Stimulated activated CD4-positive, alpha-beta T cell treated with anti-CD3 and anti-CD28 coated beads, Interleukin-15, amount 100 ng/mL, for 1 hour (primary cell): ENCODE measurements at places on chromosomes 6 and 20.

GRCh38 chr20:1108437-1108920, 9.9 kb upstream of the PSMF1 start:
- peak; percentile 30 for DNase-seq

DNA sequence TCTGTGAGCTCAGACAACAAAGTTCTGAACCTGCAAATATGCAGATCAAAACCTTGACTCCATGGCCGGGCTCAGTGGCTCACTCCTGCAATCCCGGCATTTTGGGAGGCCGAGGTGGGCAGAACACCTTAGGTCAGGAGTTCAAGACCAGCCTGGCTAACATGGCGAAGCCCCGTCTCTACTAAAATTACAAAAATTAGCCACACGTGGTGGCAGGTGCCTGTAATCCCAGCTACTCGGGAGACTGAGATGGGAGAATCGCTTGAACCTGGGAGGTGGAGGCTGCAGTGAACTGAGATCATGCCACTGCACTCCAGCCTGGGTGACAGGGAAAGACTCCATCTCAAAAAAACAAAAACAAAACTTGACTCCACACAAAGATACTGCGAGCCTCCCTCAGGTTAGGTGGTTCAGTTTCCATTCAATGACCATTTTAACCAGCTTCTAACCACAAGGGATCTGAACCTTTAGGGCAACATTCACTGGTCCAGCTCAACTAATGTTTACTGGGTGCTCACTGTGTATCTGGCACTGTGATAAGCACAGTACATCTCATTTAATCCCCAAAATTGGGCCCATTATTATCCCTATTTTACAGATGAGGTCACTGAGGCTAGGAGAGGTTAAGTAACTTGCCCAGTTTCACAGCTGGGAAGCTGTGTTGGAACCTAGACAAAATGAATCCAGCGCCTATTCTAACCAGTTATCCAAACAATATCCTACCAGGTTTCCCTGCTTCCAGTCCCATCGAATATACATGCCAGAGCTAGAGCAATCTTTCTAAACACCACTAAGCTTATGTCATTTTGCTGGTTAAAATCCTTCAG, 1.8 kb downstream of the SNRPB start:
- DNase-seq: no peak

- DNase-seq: no peak
These were observed 130.8 kb upstream of the SLC22A23 start for GRCh38 chr6:3587660-3588059.

- no peak for DNase-seq
These were observed 58.8 kb downstream of the REV3L start for GRCh38 chr6:111423960-111424846.

GRCh38 chr6:43308101-43308989, at the start of gene CRIP3:
Gene CRIP3 (minus strand): TSS chr6:43308826. CDS start chr6:43308792, 34 bp downstream.
- DNase-seq: peak; percentile 17

DNA sequence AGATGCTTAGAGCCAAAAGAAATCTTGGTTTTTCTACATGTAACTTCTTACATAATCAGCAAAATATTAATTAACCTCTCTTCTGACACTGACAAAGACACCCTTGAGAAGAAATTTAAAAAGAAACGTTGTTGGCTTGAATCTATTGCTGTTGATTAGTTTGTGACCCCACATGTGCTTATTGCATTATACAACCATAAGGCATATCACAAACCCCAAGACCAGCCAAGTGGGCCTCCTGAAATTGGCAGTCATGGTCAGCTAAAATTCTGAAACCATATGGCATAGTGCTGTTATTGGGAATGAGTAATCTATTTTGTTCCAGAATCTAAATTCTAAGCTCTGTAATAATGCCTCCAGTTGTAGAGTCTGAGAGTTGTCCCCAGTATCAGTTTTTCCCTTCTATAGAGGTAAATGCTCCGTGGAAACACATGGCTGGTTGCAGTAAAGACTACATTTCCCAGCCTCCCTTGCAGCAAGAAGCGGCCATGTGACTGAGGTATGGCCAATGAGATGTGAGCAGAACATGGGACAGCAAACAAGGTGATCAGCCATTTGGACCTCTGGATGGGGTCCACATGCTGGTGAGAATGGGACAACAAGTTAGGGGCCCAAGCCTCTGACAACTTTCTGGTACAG, 42.3 kb upstream of the PTPN1 start:
- no peak for DNase-seq

- DNase-seq: no peak
These were observed 64.2 kb downstream of the SGK1 start for GRCh38 chr6:134253681-134254080.

- no peak for DNase-seq
These were observed 58.0 kb upstream of the PHIP start for GRCh38 chr6:79135973-79136470.

DNA sequence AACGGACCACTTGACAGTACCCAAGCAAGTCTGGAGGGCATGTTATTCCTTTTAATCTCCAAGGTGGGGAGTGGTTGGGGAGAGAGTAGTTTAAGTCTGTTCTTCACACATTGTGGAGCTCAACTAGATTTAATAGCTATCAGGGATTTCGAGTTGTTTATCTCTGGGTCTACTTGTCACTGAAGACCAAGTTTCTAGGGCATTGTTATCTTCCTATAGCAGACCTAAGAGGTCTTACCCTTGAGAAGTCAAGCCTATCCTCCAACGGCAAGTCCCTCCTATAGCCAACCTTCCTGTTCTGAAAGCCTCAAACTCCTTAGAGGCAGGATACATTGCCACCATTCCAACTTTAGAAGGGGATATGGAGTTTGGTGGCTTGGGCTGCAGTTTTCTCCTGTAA, 164.5 kb upstream of the MOCS1 start:
- DNase-seq: no peak

GRCh38 chr6:6386010-6386409, 65.5 kb upstream of the F13A1 start:
- DNase-seq: no peak

DNA sequence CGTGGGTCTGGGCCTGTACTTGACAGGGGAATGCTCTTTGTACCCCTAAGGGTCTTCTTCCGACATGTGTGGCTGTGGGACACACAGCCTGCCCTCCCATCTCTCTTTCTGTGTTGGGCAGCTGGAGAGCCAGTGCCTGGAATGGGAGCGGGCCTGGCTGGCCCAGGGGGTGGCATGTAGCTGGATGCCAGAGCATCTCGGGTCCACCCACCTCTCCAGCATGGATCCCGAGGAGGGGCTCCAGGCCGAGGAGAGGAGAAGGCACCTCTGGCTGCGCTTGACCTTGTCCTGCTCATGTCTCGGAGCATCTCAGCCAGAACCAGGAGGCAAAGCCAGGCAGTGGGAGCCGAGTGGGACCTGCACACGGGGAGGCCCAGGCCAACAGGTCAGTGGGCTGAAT, 16.0 kb downstream of the CDH4 start:
- no peak for DNase-seq

DNA sequence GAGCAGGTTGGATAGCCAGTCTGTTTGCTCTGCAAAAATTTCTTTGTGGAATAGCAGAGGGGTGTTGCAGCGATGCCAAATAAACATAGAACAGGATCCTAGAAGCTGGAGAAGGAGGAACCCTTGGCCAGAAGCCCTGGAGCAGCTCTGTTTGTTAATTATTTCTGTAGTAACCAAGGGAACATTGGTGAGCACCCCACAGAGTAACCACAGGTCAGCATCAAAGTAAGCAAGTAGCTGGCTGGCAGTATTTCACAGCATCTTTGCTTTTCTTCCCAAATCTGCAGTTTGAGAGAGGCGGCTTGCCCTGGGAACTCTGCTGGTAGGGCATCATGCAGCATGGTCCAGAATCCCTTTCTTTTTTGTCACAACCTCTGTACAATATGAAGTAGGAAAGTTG, 12.7 kb upstream of the APMAP start:
- no peak for DNase-seq

DNA sequence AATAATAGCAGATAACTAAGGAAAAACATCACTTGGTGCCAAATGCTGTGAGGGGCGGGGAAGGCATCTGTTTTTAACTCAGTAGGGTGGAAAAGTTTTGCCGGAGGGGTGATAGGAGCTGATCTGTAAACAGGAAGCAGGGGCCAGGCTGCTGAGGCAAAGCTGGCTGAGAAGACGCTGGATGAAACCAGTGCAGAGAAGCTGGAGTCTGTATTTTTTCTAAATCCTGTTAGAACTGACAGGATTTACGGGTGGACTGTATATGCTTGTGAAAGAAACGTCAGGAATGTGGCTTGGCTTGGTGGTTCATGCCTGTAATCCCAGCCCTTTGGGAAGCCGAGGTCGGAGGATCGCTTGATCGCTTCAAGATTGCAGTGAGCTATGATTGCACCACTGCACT, 5.6 kb downstream of the PCMTD2 start:
- no peak for DNase-seq

- DNase-seq: no peak
These were observed 4.3 kb downstream of the KCNQ5 start for GRCh38 chr6:72626126-72626525.

- no peak for DNase-seq
These were observed 31.8 kb upstream of the ZBP1 start for GRCh38 chr20:57651881-57652605.

DNA sequence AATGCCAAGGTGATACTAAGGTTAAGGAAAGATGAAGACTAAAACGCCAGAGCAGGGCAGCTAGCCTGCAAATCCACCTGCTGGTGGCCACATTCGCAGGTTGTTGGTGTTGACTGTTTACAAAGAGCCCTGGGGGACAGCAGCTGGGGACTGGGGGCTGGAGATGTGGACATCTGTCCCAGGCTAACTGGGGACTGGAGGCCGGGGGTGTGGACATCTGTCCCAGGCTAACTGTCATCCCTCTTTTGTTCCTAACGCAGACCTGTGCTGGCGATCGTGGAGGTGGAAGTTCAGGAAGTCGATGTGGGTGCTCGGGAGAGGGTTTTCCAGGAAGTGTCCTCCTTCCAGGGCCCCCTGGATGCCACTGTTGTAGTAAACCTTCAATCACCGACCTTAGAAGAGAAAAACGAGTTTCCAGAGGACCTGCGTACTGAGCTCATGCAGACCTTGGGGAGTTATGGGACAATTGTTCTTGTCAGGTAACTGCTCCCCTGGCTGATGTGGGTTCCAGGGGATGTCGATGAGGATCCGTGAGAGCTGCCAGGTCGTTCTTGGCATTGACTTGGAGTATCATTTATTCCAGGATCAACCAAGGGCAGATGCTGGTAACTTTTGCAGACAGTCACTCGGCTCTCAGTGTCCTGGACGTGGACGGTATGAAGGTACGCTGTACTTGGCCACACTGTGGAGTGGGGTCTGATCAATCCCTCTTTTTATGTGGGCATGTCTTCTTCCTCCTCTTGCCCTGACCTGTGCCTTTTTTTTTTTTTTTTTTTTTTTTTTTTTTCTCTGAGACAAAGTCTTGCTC, 87.0 kb downstream of the SERAC1 start:
- no peak for DNase-seq

DNA sequence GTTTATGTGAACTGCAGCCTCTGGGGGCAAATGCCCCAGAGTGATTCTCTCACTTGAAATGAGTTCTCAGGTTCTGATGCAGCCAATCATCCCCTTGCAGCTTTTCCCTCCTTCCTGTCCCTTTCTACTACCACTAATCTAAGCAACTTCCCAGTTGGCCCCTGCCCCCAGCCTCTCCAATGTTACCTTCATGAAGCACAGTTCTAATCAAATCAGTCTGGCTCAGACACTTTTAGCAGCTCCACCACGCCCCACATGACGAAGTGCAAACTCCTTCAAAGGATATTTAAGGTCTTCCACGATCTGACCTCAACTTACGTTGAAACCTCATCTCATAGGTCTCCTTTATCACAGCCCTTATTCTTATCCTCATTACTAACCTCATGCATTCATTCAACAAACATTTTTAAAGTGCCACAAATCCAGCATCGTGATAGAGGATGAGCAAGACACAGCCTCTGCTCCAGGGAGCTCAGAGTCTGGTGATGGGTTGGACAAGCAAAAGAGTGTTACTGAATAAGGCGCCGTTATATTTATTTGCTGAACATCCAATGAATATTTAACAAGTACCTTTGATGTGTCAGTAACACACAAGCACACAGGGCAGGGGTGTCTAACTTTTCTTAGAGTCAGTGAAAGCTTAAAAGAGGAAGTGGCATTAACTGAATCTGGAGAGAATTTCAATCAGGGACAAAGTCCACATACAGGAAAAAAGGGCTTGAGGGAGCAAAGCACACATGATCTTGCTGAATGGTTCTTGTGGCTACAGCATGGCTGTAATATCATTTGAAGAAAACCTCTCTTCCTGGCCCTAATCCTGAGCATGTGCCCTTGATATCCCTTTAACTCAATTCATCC, 20.4 kb upstream of the DTNBP1 start:
- no peak for DNase-seq

DNA sequence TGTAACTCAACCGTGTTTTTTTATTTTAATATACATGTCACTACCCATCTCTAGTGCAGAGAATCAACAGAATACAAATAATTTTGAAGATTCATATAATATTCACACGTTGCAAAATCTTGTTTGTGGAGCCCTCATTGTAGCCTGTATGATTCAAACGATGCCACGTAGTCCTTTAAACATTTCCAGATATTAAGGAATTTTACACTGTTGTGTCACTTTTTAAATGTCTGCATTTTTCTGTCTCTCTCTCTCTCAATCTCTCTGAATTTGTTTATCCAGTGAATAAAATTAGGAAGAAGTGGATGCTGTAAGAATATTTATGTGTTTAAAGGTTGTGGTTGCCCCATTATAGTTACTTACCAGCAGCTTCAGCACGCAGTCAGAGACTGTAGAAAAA, 262.0 kb downstream of the PAX1 start:
- no peak for DNase-seq

GRCh38 chr6:33620856-33621710, at the start of gene ITPR3:
Gene ITPR3 (plus strand): TSS chr6:33621322. CDS start chr6:33621603, 281 bp downstream.
- DNase-seq: peak; percentile 55

- no peak for DNase-seq
These were observed 11.6 kb upstream of the ASCC3 start for GRCh38 chr6:100892693-100893092.

- DNase-seq: no peak
These were observed 107.7 kb upstream of the JAG1 start for GRCh38 chr20:10781526-10781925.

- no peak for DNase-seq
These were observed 700.1 kb downstream of the HDGFL1 start for GRCh38 chr6:23269436-23269835.

GRCh38 chr20:19720991-19721390, 37.1 kb upstream of the RIN2 start:
- no peak for DNase-seq

GRCh38 chr6:52726193-52726542, 37.1 kb downstream of the GSTA2 start:
- no peak for DNase-seq

DNA sequence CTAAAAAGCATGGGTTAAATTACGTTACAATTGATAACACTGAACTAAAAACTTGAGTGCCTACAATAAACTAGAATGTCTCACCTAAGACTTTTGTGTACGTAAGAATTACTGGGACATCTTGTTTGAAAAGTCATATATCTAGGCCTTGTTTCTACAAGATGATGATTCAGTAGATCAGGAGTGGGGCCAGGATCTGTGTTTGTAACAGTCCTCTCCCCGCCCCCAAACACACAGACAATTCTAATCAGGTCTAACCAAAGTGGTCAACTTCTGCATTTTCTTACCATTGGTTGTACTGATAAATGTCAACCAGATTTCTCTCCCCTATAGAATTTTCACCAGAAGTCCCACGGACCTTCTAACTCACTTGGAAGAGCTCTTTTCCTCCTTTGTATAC, 56.9 kb downstream of the RAMACL start:
- no peak for DNase-seq
